ENCODE measurements at places on chromosomes 12 and 14. TPM values are rescaled to one million over a fixed set of nuclear protein-coding genes. Genes with fewer than 3 reads are reported as not detected.

DNA sequence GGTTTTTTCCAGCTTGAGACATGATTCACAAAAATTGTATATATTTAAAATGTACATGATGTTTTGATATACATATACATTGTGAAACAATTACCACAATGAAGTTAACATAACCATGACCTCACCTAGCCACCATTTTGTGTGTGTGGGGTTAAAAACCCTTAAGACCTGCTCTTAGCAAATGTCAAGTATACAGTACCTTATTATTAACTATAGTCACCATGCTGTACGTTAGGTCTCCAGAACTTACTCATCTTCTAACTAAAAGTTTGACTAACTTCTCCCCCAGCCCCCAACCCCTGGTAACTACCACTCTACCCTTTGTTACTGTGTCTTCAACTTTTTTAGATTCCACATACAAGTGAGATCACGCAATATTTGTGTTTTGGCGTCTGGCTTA, 52.6 kb downstream of the EIF2S3B start:
- H3K27ac ChIP-seq = no peak overlapping the region
- no peak for DNase-seq
- no peaks in the 10 kb centered on the region for H3K36me3 ChIP-seq
- H3K27me3 ChIP-seq = no peaks in the 10 kb centered on the region

Gene ABCD2
- 3.4 TPM for total RNA-seq

Gene NRL
- 2.1 TPM for total RNA-seq

Gene PPP1R1A
- 316 TPM for total RNA-seq

DNA sequence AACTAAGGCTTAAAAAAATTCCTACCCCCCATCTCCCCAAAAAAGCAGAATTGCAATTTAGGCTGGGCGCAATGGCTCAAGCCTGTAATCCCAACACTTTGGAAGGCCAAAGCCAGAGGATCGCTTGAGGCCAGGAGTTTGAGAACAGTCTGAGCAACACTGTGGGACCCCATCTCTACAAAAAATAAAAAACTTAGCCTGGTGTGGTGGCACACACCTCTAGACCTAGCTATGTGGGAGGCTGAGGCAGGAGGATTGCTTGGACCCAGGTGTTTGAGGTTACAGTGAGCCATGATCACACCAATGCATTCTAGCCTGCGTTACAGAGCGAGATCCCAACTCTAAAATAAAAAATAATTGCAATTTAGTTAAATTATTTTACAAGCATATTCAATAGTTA, 54.1 kb downstream of the CPM start:
- no peaks in the 10 kb centered on the region for H3K36me3 ChIP-seq
- H3K27ac ChIP-seq = no peak overlapping the region
- no peaks in the 10 kb centered on the region for H3K27me3 ChIP-seq
- H3K4me3 ChIP-seq = no peak overlapping the region
- no peak for DNase-seq

DNA sequence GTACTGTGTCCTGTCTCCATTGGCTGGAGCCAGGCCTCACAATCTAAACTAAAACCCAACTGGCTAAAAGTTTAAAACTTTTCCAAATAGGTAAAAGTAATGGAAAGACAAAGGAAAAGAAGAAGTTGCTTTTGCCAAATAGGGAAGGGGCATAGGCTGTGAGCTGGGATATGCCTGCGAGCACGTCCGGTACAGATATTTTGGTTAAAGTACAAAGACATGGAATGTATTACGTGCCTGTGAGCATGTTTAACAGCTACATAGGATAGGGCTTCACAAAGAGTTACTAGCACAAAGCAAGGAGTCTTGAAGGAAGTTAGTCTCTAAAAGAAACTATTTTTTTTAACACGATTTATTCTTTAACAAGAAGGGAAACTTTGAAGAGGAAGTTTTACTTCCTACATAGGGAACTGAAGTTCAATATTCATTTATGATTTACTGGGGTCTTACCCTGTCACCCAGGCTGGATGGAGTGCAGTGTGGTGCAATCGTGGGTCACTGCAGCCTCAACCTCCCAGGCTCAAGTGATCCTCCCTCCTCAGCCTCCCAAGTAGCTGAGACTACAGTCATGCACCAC, 41.9 kb upstream of the INF2 start:
- no peaks in the 10 kb centered on the region for H3K36me3 ChIP-seq
- H3K27me3 ChIP-seq = no peaks in the 10 kb centered on the region
- no peak overlapping the region for H3K27ac ChIP-seq
- no peak for DNase-seq

DNA sequence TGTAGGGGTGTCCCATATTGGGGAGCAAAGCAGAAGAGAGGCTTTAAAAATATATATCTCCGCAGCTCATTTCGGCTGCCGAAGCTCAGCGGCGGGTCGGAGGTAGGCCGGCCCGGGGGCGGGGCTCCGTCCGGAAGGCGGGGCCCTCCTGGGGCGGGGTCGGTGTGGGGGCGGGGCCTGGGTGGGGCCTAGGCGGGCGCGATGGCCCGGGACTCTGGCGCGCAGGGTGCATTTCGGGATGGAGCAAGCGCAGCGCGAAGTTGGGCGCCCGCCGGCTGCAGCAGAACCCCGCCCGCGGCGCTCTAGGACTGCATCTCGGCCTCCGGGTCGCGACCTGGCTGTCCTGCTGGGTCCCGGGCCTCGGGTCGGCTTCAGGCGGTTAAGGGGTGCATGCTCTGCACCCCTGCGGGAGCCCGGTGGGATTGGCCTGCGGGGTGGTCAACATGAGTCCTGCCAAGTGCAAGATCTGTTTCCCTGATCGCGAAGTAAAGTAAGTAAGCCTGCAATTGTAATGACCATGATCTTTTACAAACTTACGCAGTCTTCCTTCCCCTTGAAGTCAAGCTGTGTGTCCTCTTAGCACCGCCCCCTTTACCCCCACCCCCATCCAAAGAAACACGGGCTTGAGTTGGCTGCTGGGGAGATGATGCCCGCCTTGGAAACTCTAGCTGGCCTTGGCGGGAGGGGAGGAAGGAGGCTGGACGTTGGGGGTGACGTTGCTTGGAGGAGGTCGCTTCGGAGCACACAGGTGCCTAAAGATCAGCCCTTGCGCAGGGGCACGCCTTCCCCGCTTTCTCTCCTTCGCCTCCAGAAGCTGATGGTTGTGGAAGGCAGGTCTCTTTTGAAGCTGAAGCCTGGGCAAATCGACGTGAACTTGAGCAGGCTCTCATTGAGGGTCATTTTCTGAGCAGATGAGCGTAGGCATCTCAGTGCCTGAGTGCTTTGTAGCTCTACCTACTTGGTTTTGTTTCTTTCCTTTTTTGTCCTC, 38.4 kb downstream of the ACACB start:
- H3K4me1 ChIP-seq = no peaks in the 10 kb centered on the region
- H3K27me3 ChIP-seq = no peaks in the 10 kb centered on the region
- peak; percentile 78 for DNase-seq
- peak overlapping the region; percentile 67 for H3K4me3 ChIP-seq

Gene FBXO33
- total RNA-seq = 21.5 TPM

Gene SDS
- total RNA-seq = 0.66 TPM

Gene SART3
- total RNA-seq = 62.9 TPM

Gene NTF3
- total RNA-seq = not detected

Gene IGF1
- total RNA-seq = 108 TPM

Gene LHX5
- not detected for total RNA-seq

Gene RBP5
- total RNA-seq = 1.1 TPM

- H3K27ac ChIP-seq = no peak overlapping the region
- no peak overlapping the region for H3K4me3 ChIP-seq
- H3K4me1 ChIP-seq = no peaks in the 10 kb centered on the region
- no peak for DNase-seq
Measured at GRCh38 chr14:20657216-20658211, 16.0 kb upstream of the OR6S1 start.

GRCh38 chr12:129552996-129553750, 350.7 kb downstream of the TMEM132D start:
- no peak for DNase-seq
- no peaks in the 10 kb centered on the region for H3K36me3 ChIP-seq
- no peak overlapping the region for H3K4me3 ChIP-seq
- H3K27ac ChIP-seq = no peak overlapping the region
- no peaks in the 10 kb centered on the region for H3K4me1 ChIP-seq

DNA sequence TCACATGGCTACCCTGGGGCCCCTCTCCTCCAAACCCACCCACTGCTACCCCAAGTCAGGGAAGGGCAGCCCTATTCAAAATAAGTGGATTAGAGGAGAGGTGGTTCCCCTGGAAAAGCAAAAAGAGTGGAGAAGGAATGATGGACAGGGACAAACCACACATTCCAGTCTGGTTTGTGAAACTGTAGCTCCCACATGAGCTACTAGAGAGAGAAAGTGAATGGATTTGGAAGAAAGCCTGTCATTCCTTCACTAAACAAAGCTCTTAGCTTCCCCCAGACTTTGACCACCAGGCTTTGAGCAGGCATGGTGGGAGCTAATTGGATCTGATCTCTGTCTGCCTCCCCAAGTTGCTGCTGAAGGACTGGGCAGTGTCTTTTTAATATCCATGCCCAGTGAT, 28.0 kb downstream of the CCDC63 start:
- H3K4me1 ChIP-seq = no peaks in the 10 kb centered on the region
- H3K27ac ChIP-seq = no peak overlapping the region
- no peaks in the 10 kb centered on the region for H3K36me3 ChIP-seq

- no peaks in the 10 kb centered on the region for H3K27me3 ChIP-seq
- H3K36me3 ChIP-seq = no peaks in the 10 kb centered on the region
- H3K4me1 ChIP-seq = no peaks in the 10 kb centered on the region
- DNase-seq = no peak
- no peak overlapping the region for H3K4me3 ChIP-seq
Measured at GRCh38 chr12:1356285-1356684, 238.1 kb downstream of the FBXL14 start.

DNA sequence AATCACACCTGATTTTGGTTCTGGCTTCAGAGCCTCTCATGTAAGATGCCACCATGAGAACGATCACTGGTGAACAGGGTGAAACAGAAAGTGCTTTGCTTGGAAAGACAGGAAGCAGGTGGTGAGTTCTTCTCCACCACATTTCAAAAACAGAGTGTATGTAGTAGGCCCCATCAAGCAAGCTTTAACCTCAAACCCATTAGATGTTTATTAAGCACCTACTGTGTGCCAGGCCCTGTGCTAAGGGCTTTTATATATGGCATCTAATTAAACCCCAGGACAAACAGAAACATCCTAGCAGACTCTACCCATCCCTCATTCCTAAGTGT, 47.8 kb upstream of the MED13L start:
- no peak for DNase-seq
- no peaks in the 10 kb centered on the region for H3K36me3 ChIP-seq

DNA sequence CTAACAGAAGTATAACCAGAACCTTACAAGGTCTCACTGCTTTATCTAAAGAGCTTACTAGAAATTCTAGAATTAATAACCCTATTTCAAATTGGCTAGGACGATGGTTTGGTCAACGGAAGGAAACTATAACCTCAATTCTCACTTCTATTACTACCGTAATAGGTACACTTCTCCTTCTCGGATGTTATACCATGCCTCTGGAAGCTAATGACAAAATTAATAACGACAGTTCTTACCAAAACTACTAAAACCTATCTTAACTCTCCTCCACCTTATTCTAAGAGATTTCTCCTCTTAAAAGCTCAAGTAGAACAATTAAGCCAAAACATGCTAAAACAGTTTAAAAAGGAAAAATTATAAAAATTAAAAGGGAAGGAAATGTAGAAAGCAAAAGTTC, 23.7 kb upstream of the UBC start:
- H3K27me3 ChIP-seq = no peaks in the 10 kb centered on the region
- H3K4me3 ChIP-seq = peak overlapping the region; percentile 56
- peak overlapping the region; percentile 97 for H3K27ac ChIP-seq

- no peaks in the 10 kb centered on the region for H3K4me1 ChIP-seq
- H3K4me3 ChIP-seq = no peak overlapping the region
- H3K27me3 ChIP-seq = no peaks in the 10 kb centered on the region
Measured at GRCh38 chr12:53014709-53015108, 8.5 kb downstream of the EIF4B start.

DNA sequence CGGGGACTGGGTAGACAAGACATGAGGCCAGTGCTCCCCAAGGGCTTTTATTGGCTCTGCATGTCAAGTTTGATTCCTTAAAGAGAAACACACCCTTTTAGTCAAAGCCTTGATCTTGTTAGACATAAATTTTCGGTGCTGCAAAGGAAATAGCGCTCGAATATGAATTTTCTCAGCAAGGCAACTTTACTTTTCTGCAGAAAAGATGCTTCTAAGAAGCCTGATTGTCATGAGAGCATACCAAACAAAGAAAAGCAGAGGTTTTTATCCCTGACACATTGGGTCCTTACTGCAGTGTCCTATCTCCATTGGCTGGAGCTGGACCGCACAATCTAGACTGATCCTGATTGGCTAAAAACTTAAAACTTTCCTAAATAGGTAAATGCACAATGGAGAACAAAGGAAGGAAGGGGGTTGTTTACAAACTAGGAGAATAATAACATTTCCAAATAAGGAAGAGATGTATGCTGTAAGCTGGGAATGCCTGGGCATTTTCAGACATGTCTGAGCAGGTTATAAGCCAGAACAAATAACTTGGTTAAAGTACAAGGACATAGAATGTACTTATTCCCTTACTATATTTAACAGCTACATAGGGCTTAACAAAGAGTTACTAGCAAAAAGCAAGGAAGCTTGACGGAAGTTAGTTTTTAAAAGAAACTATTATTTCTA, 17.2 kb downstream of the TXNRD1 start:
- no peaks in the 10 kb centered on the region for H3K4me1 ChIP-seq
- DNase-seq = no peak
- no peak overlapping the region for H3K27ac ChIP-seq
- no peak overlapping the region for H3K4me3 ChIP-seq
- H3K27me3 ChIP-seq = no peaks in the 10 kb centered on the region

- H3K27me3 ChIP-seq = no peaks in the 10 kb centered on the region
- H3K36me3 ChIP-seq = no peaks in the 10 kb centered on the region
- H3K27ac ChIP-seq = no peak overlapping the region
- no peak for DNase-seq
Measured at GRCh38 chr12:15502211-15502610, 179.9 kb downstream of the PTPRO start.

DNA sequence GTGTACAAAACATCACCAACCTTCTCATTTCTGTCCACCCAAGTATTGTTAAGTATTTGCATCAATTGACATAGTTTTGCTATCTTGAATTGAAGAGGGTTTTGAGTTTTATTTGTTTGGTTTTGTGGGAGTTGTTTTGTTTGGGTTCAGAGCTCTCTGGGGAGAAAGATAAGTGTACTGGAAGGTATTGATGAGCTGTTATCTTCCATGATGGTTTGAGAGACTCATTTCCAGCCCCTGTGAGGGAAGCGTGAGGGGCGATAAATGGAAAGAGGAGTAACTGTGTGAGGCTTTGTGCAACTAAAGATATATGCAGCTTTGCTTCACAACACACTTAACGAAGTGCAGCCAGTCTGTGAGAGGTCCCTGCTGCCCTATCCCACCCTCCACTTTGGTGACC, 15.7 kb upstream of the CIPC start:
- H3K36me3 ChIP-seq = no peaks in the 10 kb centered on the region
- no peak for DNase-seq
- H3K4me3 ChIP-seq = no peak overlapping the region
- peaks cover 4% of the 10 kb centered on the region for H3K4me1 ChIP-seq
- H3K27me3 ChIP-seq = no peaks in the 10 kb centered on the region

Gene RILPL2
- total RNA-seq = 8.9 TPM

- H3K4me1 ChIP-seq = no peaks in the 10 kb centered on the region
- H3K27me3 ChIP-seq = no peaks in the 10 kb centered on the region
- H3K4me3 ChIP-seq = no peak overlapping the region
- H3K27ac ChIP-seq = no peak overlapping the region
- no peak for DNase-seq
Measured at GRCh38 chr12:97336900-97337751, 125.5 kb upstream of the RMST start.

Gene DCAF4
- total RNA-seq = 36.1 TPM

- H3K27me3 ChIP-seq = no peaks in the 10 kb centered on the region
- H3K4me1 ChIP-seq = no peaks in the 10 kb centered on the region
- H3K36me3 ChIP-seq = no peaks in the 10 kb centered on the region
- H3K27ac ChIP-seq = no peak overlapping the region
Measured at GRCh38 chr12:84843593-84844144, 68.9 kb downstream of the SLC6A15 start.

Gene PNN
- total RNA-seq = 31.8 TPM

Gene ADAM20
- total RNA-seq = 3.4 TPM

Gene HOXC5
- total RNA-seq = 0.96 TPM

Gene CMA1
- total RNA-seq = 7.2 TPM

All from breast epithelium (tissue), 4 donors.